ENCODE measurements at places on chromosomes 16 and 17.
A peak's percentile ranks its signal among the peaks of the same experiment; 100 is the strongest.

DNA sequence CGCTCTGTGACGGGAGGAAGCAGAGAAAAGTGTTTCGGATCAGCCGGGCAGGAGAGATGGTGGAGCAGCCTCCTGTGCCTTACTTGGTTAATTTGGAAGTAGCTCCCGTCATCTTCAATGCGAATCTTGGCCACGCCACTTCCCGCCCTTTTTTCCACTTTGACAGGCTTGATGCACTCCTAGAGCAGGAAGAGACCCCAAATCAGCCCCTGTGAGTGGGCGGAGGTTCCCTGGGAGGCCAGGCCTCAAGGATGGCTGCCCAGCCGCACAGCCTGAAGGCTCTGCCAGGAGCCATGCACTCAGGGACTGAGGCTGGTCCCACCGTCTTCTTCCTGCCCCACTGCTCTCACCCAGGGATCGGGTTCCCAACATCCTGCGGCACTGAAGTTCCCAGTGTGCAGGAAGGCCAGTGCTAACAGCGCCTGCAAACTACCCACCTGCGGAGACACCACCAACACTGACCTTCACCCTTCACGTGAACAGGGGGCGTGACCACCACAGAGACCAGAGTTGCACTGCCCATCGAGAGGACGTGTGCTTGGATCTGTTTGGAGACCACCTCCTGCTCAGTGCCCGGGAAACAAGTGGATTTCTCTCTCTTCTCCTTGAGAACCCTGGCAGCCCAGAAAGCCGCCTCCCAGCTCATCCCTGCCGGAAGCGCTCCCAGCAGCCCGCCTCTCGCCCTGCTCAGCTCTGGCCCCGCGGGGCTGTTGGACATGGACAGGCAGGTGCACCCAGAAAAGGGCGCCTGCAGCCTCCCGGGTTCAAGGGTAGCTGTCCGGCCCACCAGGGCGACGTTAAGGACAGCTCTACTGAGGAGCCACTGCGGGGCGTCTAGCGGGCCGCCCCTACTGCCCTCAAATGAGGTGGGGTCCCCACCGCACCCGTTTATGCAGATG lies 988 bp downstream of the CIAO3 start:
- no peak for DNase-seq

- DNase-seq: no peak
These were observed 320.7 kb downstream of the SEC14L1 start for GRCh38 chr17:77461277-77462057.

- no peak for DNase-seq
These were observed 2.7 kb downstream of the N4BP1 start for GRCh38 chr16:48607056-48607825.

- no peak for DNase-seq
These were observed 113.9 kb upstream of the FOXF1 start for GRCh38 chr16:86396422-86396821.

DNA sequence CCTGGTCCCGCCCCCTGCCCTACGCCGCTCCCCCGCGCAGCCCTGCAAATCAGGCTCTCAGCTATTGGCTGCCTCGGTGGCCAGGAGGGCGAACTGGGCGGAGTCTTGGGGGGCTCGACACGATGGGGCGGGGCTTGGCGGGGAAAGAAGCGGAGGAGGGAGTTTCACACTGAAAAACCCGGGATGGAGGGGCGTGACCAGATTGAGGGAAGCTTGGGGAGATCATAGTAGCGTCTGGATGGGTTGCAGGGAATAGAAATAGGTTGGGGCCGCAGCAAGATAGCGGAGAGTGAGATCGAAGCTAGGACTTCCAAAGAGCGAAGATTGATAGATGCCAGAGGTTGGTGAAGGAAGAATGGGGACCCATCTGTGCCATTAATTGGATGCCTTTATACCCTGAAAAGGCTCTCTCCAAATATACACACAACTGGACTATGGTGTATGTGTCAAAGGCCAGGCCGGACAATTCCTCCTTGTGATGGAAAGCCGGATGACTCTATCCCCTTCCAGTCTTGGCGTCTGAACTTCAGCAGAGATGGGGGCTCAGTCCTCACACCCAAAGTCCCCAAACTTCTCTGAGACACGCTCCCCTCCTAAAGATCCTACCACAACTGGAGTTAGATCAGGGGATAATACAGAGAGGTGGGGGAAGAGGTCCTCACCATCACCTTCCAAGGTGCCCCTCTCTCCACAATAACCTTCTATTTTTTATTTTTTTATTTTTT lies 376 bp upstream of the STAC2 start:
- DNase-seq: peak; percentile 91

- no peak for DNase-seq
These were observed 2.4 kb upstream of the TEKT3 start for GRCh38 chr17:15343749-15344148.

DNA sequence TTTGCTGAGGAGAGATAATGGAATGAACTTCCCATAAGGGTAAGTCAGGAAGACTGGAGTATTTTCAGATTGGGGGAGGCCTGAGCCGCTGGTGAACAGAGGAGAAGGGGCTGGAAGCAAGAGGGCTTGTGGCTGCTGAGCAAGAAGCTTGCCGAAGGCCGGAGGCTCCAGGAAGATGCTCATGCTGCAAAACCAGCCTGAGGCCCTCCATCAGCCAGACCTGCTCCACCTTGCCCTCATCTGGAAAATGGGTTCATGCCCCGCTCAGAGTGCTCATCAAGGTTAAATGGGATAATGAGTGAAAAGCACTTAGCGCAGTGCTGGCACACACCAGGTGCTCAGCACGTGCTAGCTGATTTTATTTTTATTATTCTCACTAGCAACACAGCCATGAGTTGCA lies 5.5 kb upstream of the ASGR1 start:
- DNase-seq: no peak

DNA sequence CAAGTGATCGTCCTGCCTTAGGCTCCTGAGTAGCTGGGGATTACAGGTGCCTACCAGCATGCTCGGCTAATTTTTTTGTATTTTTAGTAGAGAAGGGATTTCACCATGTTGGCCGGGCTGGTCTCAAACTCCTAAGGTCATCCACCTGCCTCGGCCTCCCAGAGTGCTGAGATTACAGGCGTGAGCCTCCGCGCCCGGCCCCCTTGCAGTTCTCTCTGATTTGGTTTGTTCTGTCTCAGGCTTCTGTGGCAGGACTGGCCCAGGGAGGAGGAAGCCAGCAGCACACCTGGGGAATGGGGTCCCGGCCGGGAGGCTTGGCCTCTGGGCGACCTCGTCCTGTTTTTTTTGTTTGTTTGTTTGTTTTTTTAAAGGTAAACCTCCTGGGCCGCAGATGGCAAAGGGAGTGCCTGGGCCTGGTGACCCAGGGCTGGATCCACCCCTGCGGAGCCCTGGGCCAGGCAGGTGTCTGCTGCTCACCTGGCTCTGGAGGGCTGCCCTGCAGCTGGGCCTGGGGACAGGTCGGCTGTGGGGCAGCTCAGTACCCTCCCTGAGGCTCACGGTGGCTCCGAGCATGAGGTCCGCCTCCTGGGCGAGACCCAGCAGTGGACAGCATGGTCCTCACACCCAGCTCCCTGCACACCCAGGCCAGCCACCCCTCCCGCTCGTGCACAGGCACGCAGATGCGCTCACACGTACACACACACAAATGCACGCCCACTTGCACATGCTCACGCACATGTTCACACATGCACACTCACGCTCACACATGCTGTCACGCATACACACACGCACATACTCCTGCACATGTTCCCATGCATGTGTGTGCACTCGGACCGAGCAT lies 3.3 kb upstream of the NUDT16L1 start:
- no peak for DNase-seq

- DNase-seq: no peak
These were observed 16.7 kb upstream of the IRF8 start for GRCh38 chr16:85882181-85882810.

GRCh38 chr16:59169168-59169567 lies 435.1 kb upstream of the GOT2 start:
- no peak for DNase-seq

DNA sequence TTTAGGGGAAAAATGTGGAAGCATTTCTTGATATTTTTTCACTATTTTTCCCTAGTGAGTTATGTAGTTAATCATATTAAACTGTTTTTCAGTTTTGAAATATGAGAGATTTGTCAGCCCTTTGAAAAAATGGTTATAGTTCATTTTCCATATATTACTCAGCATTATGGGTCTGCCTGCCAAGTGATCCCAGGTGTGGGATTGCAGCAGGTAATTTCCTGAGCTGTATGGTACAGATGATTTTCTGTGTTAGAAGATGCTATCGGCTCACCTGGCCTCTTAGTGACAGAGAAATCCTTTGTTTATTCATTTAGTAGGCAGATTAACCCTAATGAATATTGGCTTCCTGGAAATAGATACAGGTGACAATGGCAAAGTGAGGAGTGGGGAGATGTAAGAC lies 275.1 kb upstream of the TBX2 start:
- no peak for DNase-seq

DNA sequence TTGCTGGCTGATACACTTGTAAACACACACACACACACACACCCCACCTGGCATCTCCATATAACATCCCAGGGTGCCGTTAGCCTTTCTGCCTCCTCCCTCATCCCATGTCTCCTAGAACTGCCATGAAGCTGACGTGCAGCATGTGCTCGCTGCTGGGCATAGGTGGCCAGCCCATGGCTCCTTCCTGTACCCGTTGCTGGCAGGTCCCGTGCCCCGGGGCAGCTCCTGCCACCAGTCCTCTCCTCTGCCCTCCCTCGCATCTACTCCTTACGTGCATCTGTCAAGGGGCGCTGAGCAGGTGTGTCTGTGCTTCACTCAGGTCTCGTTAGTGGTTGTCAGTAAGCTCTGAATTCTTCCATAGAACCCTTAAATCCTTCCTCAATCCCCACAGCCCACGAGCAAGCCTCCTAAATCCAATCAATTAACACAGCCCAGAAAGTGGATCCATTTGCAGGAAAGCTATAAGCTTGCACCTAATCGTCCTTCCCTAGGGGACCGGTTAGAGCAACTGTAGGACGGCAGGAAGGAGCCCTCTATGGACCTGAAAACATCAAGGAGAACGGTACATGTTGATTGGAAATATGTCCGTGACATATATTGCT lies 218.1 kb upstream of the FOXF1 start:
- no peak for DNase-seq

DNA sequence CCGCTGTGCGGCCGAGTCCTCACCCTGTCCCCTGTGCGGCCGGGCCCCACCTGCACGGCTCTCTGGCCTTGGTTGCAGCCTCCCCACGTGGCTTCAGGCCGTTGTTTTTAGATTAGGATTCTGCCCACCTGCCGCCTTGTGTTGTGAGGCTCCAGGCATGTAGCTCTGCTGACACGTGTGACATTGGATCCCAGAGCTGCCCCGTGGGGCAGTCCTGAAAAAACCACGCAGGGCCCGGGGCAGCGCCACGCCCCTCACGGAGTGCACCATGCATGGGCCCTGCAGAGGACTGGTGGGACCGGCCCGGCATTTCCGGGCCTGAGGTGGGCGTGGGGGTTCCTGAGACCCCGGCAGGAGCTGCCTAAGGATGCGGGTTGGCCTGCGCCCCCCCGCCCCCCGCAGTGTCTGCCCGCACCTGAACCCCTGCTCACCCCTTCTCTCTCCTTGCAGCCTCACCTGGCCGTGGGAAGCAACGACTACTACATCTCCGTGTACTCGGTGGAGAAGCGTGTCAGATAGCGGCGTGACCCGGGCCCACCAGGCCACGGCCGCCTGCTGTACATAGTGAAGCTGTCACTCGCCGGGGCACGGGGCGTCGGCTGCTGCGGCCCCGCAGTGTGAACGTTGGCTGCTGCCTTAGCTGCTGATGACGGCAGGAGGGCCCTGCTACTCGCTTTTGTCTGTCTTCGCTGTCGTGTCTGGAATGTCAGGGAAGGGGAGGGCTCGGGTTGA lies 27.7 kb upstream of the CHMP6 start:
- peak; percentile 52 for DNase-seq

- DNase-seq: no peak
These were observed 21.8 kb downstream of the XYLT1 start for GRCh38 chr16:17448640-17449638.

- peak; percentile 18 for DNase-seq
These were observed 97.3 kb downstream of the SDK2 start for GRCh38 chr17:73546770-73547536.

DNA sequence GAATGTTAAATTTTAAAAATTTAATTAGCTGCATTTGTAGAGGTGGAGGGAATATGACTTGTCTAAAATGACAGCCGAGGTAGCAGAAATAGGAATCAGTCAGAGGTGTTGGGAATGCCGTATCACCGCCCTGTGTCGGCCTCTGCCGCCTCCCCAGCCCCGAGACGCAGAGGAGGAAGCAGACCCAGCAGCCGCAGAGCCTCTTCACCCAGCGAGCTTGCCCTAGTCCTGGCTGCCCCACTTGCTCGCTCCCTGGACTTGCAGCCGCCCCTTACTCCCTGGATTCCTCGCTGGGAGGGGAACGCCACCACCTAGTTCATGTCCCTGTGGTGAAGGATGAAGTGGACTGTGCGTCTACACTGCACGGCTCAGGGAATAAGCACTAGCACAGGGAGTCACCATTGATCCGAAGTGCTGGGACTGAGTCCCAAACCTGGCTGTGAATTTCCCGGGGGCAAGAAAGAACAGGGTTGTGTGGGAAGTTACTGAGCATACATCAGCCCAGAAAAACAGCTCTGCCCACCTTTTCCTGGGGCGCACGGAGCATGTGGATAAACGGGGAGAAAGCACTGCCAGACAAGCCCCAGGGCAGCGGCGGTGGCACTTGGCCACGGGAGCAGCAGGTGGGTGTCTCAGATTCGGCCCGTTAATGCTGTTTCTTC lies 76.8 kb downstream of the RPTOR start:
- no peak for DNase-seq

DNA sequence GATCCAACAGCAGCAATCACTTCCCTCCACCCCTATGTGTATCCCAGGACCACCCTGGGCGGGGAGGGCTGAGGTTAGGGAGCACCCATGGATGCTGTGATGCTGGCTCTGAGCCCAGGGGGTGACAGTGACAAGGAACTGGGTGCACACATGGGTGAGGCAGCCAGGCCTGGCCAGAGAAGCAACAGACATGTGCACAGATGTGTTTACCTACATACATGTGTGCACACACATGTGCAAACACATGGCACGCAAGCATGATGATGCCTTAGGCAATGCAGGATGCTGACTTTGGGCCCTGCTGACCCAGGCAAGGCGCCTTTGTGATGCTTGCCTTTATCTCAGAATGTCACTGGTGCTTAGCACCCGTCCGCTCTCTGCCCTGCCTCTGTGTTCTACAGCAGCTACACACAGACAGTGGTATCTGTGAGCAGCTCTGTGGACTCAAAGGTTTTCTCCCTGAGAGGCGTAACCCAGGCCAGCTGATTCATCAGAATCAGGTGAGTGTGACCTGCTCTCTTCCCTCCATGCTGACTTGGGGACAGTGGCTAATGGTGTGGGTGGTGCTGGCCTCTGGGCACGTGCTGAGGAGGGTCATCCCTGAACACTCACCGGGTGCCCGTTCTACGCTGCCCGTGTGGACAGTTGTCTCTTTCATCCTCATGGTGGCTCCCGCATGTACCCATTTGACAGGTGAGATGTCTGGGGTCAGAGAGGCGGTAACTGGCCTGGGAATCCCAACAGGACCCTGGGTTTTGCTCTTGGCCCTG lies 38.5 kb upstream of the KSR1 start:
- DNase-seq: no peak

- no peak for DNase-seq
These were observed 21.3 kb downstream of the MBTPS1 start for GRCh38 chr16:84095466-84095865.

All from neuronal stem cell (in vitro differentiated cells).